Kidney glomerular epithelial cell (primary cell): ENCODE measurements at places on chromosomes 2 and 18.

- DNase-seq: no peak
Measured at GRCh38 chr2:10680957-10681356, 8.8 kb downstream of the NOL10 start.

- peak; percentile 30 for DNase-seq
Measured at GRCh38 chr2:33205693-33206434, 259.1 kb downstream of the LTBP1 start.

- no peak for DNase-seq
Measured at GRCh38 chr18:3279201-3280185, 17.6 kb downstream of the MYL12B start.

- DNase-seq: no peak
Measured at GRCh38 chr2:71814885-71815284, 332.8 kb downstream of the CYP26B1 start.

- DNase-seq: no peak
Measured at GRCh38 chr2:86622519-86623042, 1.1 kb downstream of the RNF103 start.

DNA sequence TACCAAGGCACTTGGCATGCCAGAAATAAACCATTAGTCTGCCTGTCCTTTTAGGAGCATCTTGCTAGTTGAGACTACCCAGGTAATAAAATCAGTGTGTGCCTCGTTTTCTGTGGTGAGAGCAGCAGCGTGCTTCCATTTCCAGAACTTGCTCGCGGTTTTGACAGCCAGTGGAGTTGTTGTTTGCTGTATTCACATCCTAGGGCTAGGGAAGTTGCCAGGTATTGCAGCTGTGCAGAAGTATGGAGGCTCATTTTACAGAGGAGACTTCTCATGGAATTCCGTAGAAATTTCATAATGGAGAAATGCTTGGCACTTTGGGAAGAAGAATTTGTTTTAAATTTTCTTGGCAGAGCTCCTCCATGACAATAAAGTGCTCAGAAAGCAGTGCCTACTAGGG, 1355.1 kb upstream of the ZEB2 start:
- no peak for DNase-seq

DNA sequence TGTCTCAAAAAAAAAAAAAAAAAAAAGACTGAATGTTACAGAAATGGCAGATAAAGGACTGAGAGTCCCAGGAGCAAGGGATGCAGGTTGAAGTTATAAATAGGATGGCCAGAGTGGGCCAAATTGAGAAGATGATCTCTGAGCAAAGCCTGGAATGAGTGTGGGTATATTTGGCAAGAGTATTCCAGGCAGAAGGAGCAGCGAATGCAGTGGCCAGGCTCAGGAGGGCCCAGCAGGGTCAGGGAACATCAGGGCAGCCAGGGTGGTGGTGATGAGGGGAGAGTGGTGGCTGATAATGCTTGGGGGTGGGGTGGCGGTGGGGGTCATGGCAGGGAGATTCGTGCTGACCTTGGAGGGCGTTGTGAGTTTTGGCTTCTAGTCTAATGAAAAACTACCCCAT, 141.3 kb upstream of the AGAP1 start:
- no peak for DNase-seq

DNA sequence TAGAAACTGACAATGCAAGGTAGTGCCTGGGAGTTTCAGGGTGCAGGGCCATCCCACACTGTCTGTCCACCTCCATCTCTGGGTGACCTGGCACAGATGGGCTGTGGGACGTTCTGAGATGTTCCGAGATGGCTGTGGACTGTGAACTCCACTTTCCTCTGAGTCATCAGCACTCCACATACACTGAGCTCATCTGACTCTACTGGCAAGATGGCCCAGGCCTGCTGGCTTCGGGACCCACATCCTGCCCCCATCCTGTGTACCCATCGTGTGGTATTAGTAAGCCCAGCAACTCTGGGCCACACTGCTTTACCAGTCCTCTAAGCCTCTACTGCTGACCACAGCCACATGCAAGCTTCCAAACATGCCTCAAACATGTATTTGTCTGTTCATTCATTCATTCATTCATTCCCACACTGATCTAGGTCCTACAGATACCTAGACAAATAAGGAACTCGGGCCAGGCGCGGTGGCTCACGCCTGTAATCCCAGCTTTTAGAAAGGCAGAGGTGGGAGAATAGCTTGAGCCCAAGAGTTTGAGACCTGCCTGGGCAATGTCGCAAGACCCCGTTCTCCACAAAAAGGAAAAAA, 124.8 kb upstream of the CXCR4 start:
- DNase-seq: no peak

GRCh38 chr2:1662606-1663180, 81.6 kb downstream of the PXDN start:
- no peak for DNase-seq

- DNase-seq: no peak
Measured at GRCh38 chr2:34980689-34981088, 1374.9 kb upstream of the CRIM1 start.

DNA sequence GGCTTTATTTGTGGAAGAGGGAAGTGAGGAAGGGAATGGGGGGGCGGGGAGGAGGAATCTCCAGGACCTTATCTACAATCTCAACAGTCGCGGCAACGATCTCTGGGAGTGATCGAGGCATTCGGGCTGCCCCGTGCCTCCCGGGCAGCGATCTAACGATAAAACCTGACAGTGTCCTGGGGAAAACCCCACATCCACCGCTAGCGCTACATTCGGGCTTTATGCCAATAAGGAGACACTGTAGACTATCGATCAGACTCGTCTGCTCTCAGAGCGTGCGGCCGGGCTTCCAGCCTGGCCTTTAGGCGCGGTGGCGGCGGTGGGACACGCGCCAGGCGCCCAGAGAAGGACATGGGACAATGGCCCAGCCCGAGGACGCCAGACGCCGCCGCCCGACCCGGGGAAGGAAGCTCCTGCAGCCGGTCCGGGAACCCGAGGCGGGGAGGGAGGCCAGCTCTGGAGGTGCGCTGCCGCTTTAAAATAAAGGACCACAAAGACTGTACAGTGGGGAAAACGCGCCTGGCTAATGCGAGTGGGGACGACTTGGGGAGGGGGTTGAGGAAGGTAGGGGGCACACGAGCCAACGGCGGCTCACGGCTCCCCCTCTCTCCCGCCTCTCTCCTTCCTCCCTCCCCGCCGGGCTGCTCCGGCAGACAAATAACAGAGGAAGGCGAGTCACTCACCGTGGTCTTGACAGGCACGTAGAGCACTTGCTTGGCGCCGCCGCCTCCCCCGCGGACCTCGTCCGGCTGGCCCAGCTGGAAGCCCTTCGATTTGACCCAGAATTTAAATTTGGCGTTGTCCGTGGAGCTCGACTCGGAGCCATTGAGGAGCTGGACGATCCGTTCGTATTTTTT, 2.2 kb downstream of the NOL4 start:
- peak; percentile 2 for DNase-seq

GRCh38 chr18:46894124-46894523, 23.2 kb downstream of the PIAS2 start:
- no peak for DNase-seq

GRCh38 chr2:223221139-223221835, 169.3 kb downstream of the KCNE4 start:
- DNase-seq: no peak

DNA sequence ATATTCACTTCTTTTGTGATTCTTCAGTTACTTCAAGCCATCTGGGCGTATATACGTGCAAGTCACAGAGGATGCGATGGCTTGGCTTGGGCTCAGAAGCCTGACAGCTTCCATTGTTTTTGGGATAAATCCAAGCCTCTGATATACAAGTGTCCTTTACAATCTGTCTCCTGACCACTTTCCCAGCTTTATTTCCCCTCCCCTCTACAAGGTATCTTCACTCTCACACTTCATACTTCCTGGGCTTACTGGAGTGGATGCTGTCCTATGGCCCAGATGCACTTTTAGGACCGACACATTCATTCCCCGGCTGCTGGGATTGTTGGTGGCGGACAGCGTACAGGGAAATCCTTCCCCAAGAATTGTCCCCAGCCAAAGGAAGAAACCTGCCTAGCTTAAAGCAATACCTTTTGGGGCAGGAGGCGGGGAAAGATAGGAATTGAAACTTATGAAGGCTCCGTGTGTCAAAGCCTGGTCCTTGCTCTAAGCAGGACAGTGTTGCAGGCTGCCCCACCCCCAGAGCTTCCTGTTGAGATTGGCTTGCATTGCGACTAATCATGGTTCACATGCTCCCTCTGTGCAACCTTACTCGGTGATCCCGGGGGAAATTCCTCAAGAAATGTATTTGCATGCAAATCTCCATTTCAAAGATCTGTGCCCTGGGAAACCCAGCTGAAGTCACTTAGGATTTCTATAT, 802.9 kb upstream of the ID2 start:
- no peak for DNase-seq

GRCh38 chr2:55137024-55137958, 87.0 kb upstream of the RTN4 start:
- no peak for DNase-seq

DNA sequence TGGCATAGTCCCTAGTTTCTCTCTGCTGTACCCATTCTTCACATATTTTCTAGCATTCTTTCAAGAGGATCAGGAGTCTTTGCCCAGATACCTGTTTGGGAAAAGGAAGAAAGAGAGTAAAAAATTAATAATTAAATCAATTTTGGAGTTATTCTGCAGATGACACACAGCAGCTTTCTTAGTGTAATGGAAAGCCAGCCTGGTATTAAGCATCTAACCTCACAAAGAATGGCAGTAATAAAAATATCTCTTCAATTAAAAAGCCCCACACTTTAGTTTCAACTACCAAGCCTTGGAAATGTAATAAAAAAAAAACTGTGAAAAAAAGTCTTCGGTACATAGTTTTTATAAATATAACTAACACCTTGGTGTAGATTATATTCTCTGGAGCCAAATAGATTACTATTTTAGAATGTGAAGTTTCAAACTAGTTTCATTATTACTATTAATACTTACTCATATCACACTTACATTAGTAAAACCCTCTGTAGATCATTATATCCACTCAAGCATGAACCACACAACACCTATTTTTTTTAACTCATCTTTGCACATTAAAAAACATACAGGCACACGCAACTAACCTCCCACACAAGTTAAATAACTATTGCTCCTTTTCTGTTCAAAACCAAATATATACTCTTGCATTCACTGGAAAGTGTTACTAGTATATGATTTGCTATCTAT, 90.9 kb downstream of the GPD2 start:
- no peak for DNase-seq

DNA sequence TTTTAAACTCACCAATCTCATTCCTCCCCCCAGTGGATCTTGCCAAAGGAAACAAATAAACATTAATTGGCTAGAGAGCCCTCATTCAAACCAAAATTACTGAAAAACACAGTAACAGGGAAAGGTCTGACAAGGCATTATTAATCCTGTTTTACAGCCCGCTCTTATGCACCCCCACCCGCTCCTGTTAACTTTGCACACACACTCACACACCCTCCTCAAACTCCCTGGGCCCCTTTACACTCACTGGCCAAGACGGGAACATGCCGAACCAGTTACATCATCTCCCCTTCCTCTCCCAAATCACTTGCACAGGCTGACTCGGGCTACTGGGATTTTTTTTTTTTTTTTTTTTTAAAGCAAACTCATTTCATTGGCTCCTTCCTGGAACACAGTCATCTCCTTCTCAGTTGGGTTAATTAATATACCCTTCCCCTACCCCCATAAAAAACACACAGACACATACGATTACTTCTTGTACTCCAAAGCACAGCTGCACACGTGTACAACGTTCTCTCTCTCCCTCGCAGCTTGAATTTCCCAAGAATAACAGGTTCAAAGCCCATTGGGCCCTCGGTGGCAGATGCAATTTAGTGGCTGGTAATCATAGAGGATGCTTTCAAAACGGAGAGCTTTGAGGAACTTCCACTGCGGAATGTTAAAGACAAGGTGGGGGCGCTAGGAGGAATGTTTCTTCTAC, 31.8 kb downstream of the KLF7 start:
- DNase-seq: peak; percentile 88

GRCh38 chr2:117835990-117836760, 21.7 kb downstream of the DDX18 start:
- DNase-seq: peak; percentile 10

- no peak for DNase-seq
Measured at GRCh38 chr2:126882736-126883665, 15.7 kb upstream of the TEX51 start.

DNA sequence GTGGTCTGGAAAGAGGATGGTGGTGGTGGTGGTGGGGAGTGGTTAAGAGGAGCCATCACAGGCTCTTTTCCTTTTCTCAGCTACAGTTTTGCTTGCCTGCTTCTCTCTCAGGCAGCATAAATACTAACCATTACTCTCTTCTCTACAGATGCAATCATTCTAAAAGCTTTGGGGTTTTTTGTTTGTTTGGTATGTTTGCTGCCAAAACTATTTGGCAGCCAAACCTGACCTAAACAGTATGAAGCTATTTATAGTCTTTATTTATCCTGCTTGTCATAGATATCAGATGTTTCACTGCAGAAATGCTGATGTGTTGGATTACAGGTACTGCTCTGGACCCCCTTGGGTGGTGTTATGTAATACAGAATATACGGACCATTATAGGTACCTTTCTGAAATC, 15.3 kb downstream of the SIX3 start:
- no peak for DNase-seq

DNA sequence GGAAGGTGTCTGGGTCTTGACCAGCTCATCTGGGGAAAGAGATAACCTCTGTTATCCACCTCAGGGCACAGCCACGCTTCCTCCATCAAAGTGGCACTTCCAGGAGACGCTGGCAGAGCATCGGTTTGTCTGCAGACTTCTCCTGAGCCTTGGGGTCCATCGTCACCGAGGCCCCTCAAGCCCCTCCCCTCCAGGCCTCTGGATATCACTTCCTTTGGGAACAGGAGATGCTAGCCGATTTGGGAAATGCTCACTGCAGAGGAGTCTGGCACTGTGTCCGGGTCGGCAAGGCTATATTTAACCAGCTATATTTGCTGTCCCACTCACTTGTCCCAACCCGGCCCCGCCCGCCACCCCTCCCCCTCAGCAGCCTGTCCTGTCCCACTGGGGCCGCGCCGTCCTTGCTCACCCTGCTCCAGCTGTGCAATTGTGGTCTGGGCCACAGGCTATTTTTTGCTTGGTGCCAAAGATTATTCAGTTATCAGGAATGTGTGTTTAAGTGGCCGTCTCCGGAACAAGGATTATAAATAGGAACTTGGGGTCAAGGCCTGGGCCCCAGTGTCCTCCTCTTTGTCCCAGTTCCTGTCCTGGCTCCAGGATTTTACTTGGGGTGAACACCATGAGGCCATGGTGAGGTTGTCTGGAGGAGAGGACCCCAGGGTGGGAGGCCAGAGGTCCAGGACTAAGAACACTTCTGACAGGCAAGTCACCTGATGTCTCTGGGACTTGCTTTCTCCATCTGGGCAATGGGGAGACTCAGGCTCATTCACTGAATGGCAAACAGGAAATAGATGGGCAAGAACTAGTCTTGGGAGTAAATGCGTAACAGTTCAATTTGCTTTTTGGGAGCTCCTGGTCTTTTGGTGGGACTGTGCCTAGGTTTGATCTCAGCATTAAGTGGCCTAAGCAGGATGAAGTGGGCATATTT, 263.6 kb downstream of the DYSF start:
- DNase-seq: no peak

GRCh38 chr18:47287911-47288585, 36.6 kb upstream of the SKOR2 start:
- DNase-seq: no peak
